ENCODE measurements at places on chromosomes 3 and 15. TPM values are rescaled to one million over a fixed set of nuclear protein-coding genes. Genes with fewer than 3 reads are reported as not detected.

PLSCR2 gene
- polyA plus RNA-seq: 0.79 TPM

FAM81A gene
- polyA plus RNA-seq: 5.3 TPM

SLC24A5 gene
- polyA plus RNA-seq: not detected

CFAP100 gene
- polyA plus RNA-seq: 0.45 TPM

SMCO1 gene
- polyA plus RNA-seq: not detected

COL6A5 gene
- polyA plus RNA-seq: 2.2 TPM

CA12 gene
- polyA plus RNA-seq: 1.0 TPM

C3orf85 gene
- polyA plus RNA-seq: 95.5 TPM

GOLGA8B gene
- 126 TPM for polyA plus RNA-seq

FBXO40 gene
- polyA plus RNA-seq: not detected

TM4SF18 gene
- 6.6 TPM for polyA plus RNA-seq

CLEC3B gene
- polyA plus RNA-seq: 35.7 TPM

SLC35A5 gene
- polyA plus RNA-seq: 44.4 TPM

EIF4A2 gene
- polyA plus RNA-seq: 737 TPM

CFAP91 gene
- polyA plus RNA-seq: 5.2 TPM

SLC22A13 gene
- polyA plus RNA-seq: 0.34 TPM

NDN gene
- polyA plus RNA-seq: 67.1 TPM

SETD5 gene
- polyA plus RNA-seq: 102 TPM

ADGRG7 gene
- 56.1 TPM for polyA plus RNA-seq

ZBTB47 gene
- 12.5 TPM for polyA plus RNA-seq

ZNF620 gene
- polyA plus RNA-seq: 7.9 TPM

TCAIM gene
- polyA plus RNA-seq: 41.4 TPM

RIOX2 gene
- 24.6 TPM for polyA plus RNA-seq

LMOD3 gene
- 0.18 TPM for polyA plus RNA-seq

XRN1 gene
- 36.5 TPM for polyA plus RNA-seq

GPR149 gene
- not detected for polyA plus RNA-seq

TRIM42 gene
- polyA plus RNA-seq: not detected

ZNF385D gene
- 2.2 TPM for polyA plus RNA-seq

PATL2 gene
- 2.3 TPM for polyA plus RNA-seq

SNTN gene
- not detected for polyA plus RNA-seq

C3orf49 gene
- polyA plus RNA-seq: 0.33 TPM

TNFAIP8L3 gene
- 3.8 TPM for polyA plus RNA-seq

DNAH1 gene
- polyA plus RNA-seq: 22.9 TPM

ASB14 gene
- polyA plus RNA-seq: 0.78 TPM

ETV5 gene
- polyA plus RNA-seq: 5.8 TPM

RLBP1 gene
- 2.8 TPM for polyA plus RNA-seq

SERINC4 gene
- polyA plus RNA-seq: 0.42 TPM

ACTC1 gene
- polyA plus RNA-seq: 15.3 TPM

PIGX gene
- 31.2 TPM for polyA plus RNA-seq

MYH15 gene
- polyA plus RNA-seq: 1.0 TPM

PIF1 gene
- 7.2 TPM for polyA plus RNA-seq

Data from large intestine (tissue), 12 donors.